Thymus (tissue), 14 donors: ENCODE measurements at places on chromosomes 1 and 21. TPM values are rescaled to one million over a fixed set of nuclear protein-coding genes. Genes with fewer than 3 reads are reported as not detected.

DNA sequence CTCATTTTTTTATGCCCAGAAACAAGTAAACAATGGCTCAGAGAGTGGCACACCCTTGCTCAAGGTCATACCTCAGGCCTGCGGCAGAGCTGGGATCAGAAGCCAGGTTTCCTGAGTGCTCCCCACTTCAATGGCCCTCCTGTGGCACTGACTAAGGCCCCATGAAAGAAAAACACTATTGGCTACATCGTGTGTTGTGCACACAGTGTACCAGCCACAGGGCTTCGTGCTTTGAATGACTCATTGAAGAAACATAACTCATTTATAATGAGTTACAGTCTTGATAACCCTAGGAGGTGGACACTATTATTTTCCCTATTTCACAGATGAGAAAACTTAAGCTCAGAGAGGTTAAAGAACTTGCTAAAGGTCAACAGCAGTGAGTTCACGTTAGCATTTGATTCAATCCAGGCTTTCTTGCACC lies 91.2 kb downstream of the TRABD2B start:
- no peaks in the 10 kb centered on the region for H3K36me3 ChIP-seq
- H3K27me3 ChIP-seq, result no peaks in the 10 kb centered on the region
- no peak overlapping the region for H3K4me3 ChIP-seq
- H3K27ac ChIP-seq, result no peak overlapping the region
- DNase-seq, result no peak

- no peak overlapping the region for H3K27ac ChIP-seq
- no peaks in the 10 kb centered on the region for H3K27me3 ChIP-seq
- no peak overlapping the region for H3K4me3 ChIP-seq
- peaks cover 15% of the 10 kb centered on the region for H3K36me3 ChIP-seq
- DNase-seq, result no peak
These were observed 67.5 kb downstream of the NVL start for GRCh38 chr1:224262373-224263054.

DNA sequence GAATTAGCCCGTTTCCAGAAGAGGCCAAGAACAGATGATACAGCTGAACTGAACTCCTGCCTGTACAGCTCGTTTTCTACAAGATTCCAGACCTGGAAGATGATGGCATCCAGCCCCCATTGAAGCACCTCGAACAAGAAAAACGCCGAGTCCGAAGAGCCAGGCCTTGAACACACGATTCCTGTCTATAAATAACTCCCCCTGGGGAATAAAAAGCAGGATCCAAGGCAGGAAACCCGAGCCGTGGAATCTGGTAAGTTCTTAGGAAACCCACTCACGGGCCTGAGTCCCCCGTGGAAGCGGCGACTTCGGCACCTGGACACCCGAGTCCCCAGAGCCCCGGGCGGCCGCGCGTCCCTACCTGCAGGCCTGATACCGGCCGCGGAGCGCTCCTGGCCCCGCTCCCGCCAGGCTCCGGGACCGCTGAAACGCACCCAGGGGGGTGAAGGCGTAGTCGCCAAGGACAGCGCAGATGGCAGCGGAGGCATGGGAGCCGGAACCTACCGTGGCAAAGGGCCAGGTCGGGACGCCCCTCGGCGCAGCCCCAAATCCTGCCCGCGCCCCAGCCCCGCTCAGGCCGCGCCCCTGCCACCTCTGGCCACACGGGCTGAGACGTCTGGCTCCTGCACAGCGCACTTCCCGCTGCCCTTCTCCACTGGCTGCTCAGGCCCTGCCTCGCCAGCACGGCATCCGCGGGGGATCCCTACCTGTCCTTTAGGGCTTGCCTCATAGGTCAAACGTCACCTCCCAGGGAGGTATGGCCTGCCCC lies 14.0 kb upstream of the HLCS start:
- H3K4me3 ChIP-seq, result no peak overlapping the region
- H3K36me3 ChIP-seq, result no peaks in the 10 kb centered on the region
- no peak for DNase-seq
- peaks cover 3% of the 10 kb centered on the region for H3K4me1 ChIP-seq
- H3K27me3 ChIP-seq, result peaks cover 28% of the 10 kb centered on the region

DNA sequence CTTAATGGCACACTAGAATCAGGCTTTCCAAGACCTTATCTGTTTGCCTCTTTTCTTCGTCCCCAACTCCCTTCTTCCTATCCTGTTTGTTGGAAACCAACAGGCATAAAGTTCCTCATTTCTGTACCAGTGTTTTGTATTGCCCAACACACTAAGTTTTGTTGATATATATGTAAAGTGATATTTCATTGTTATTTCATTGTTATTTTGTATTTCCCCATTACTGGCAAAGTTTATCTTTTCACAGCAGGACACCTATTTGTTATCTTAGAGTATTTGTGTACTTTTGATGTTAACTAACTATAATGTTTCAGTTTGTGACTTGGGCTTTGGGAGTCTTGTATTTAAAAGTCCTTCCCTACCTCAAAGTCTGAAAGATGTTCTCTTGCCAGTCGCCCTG lies 27.1 kb downstream of the FAM20B start:
- no peak overlapping the region for H3K27ac ChIP-seq
- no peaks in the 10 kb centered on the region for H3K4me1 ChIP-seq
- DNase-seq, result no peak
- H3K4me3 ChIP-seq, result no peak overlapping the region
- peaks cover 10% of the 10 kb centered on the region for H3K36me3 ChIP-seq

DNA sequence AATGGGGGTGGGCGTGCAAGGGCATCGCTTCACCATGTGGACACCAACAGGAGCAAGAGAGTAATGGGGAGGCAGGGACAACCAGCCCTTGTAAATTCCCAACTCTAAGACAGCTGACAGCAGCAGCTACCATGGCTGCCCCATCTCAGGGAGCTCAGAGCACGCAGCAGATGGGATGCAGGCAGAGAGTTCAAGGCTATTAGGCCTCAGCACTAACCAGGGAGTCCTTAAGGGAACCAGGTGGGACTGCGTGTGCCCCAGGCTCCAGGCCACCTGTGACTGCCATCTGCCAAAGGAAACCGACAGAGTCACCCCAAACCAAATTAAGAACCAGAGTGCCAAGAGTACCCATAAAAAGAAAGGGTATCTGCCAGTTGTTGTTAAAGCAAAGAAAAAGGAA lies 33.7 kb upstream of the PRDM2 start:
- DNase-seq, result no peak
- no peaks in the 10 kb centered on the region for H3K4me1 ChIP-seq
- no peaks in the 10 kb centered on the region for H3K36me3 ChIP-seq

- H3K27me3 ChIP-seq, result peaks cover 100% of the 10 kb centered on the region
- peaks cover 6% of the 10 kb centered on the region for H3K4me1 ChIP-seq
- no peaks in the 10 kb centered on the region for H3K36me3 ChIP-seq
- DNase-seq, result no peak
These were observed 2.4 kb upstream of the SIM2 start for GRCh38 chr21:36696390-36697059.

DNA sequence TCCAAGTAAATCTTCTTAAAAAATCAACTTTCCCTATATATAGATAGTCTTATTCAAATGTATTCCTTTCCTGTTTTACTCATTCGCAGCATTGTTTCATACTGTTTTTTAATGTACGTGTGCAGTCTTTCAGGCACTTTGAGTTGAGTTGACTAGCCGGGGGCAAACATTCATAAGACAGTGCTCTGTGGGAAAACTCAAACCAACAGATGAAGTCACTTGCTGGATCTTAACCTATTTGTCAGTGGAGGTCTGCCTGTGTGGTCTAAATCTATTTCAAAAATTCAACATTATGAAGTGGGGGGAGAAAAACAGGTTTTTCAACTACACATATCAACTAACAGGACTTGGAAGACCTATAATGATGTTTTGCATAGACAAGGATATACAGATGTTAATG lies 6.2 kb downstream of the HSD11B1 start:
- H3K27ac ChIP-seq, result no peak overlapping the region
- H3K27me3 ChIP-seq, result no peaks in the 10 kb centered on the region
- no peak for DNase-seq

DNA sequence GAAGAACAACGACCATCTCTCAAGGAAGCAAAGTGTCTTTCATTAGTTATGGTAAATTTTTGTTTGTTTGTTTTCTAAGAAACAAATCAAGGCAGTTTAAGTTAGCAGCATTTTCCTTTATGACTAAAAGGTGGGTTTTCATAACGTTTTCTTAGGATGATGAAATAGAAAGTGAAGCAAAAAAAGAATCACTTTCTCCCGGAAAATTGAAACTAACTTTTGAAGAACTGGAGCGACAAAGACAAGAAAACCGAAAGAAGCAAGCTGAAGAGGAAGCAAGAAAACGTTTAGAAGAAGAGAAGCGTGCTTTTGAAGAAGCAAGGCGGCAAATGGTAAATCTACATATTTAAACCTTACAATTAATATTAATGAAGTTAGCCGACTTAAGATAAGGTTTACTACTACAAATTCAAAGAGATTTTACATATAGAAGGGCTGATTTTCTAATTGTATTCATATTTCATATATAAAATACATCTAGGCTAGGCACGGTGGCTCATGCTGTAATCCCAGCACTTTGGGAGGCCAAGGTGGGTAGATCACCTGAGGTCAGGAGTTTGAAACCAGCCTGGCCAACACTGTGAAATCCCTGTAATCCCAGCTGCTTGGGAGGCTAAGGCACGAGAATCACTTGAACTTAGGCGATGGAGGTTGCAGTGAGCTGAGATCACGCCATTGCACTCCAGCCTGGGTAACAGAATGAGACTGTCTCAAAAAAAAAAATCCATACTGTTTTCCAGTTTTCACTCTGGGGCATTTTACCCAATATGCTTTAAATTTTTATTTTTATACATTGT lies 38.3 kb downstream of the NEXN start:
- no peaks in the 10 kb centered on the region for H3K4me1 ChIP-seq
- H3K27me3 ChIP-seq, result no peaks in the 10 kb centered on the region
- no peak overlapping the region for H3K27ac ChIP-seq
- DNase-seq, result no peak

DNA sequence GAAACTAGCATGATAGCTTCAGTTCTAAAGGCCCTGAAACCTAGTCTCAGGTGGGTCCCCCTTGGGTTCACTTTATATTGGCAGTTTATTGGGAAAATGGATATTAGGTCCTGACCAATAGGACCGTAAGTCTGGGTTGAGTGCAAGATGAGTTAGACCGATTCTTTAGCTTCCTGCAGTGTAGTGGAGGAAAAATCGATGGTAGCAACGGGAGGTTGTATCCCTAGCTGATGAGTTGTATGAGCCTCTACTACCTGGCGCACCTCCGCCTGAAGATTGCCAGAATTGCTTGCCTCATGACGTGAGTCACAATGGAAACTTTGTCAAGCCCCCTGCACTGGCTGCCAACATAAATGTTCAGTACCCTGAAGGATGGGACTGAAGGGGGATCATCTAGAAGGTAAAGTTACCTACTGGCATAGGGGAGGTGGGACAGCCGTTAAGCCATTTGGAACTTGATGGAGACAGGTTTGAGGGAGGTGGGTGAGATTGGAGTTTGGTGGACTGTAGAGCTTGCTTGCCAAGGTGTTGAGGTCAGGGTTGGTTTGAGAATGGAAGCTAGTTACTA lies 3.9 kb downstream of the RCC1 start:
- peak overlapping the region; percentile 90 for H3K4me3 ChIP-seq
- H3K36me3 ChIP-seq, result peaks cover 76% of the 10 kb centered on the region
- H3K27ac ChIP-seq, result peak overlapping the region; percentile 95
- no peak for DNase-seq
- no peaks in the 10 kb centered on the region for H3K27me3 ChIP-seq

DNA sequence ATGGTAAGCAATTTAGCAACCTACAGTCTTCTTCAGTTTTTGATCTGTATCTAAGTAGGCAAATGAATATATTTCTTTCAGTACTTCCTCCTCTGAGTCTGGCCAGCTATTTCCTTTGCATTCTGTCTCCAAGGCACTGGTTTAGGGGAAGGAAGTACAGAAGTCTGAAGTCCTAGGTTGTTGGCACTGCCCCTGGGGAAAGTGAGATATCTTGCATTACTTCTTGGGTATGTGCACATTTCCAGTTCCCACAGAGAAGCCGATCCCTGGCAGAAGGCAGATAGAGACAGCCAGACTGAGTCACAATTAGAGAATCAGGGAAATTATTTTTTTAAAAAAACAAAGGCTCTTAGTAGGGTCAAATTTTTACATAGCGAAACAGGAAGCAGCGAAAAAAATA lies 98.8 kb downstream of the RASAL2 start:
- no peak overlapping the region for H3K4me3 ChIP-seq
- no peak overlapping the region for H3K27ac ChIP-seq
- H3K4me1 ChIP-seq, result no peaks in the 10 kb centered on the region
- peak; percentile 7 for DNase-seq

GRCh38 chr1:118618618-118619340 lies 369.4 kb downstream of the TBX15 start:
- H3K36me3 ChIP-seq, result no peaks in the 10 kb centered on the region
- H3K27ac ChIP-seq, result no peak overlapping the region
- H3K4me1 ChIP-seq, result no peaks in the 10 kb centered on the region
- H3K27me3 ChIP-seq, result no peaks in the 10 kb centered on the region

The PLA2G2F gene
- 7.2 TPM for polyA plus RNA-seq

The FMO4 gene
- polyA plus RNA-seq, result 6.9 TPM

The TIE1 gene
- polyA plus RNA-seq, result 8.3 TPM

The KCNQ4 gene
- 1.1 TPM for polyA plus RNA-seq

The BCL2L15 gene
- polyA plus RNA-seq, result 1.8 TPM
